ENCODE measurements at places on chromosomes 5 and 9.
A peak's percentile ranks its signal among the peaks of the same experiment; 100 is the strongest.

GRCh38 chr5:178141550-178141949, 10.7 kb downstream of the RMND5B start:
- no peak for DNase-seq

- DNase-seq = peak; percentile 85
Observed at GRCh38 chr5:151447174-151448037, at the start of gene SLC36A1. Gene SLC36A1 (plus strand): TSS chr5:151447603. CDS start chr5:151458793, 11,190 bp downstream.

- no peak for DNase-seq
Observed at GRCh38 chr5:150108711-150109514, 22.6 kb upstream of the CSF1R start.

GRCh38 chr5:170070556-170071412, 34.9 kb upstream of the FOXI1 start:
- no peak for DNase-seq

DNA sequence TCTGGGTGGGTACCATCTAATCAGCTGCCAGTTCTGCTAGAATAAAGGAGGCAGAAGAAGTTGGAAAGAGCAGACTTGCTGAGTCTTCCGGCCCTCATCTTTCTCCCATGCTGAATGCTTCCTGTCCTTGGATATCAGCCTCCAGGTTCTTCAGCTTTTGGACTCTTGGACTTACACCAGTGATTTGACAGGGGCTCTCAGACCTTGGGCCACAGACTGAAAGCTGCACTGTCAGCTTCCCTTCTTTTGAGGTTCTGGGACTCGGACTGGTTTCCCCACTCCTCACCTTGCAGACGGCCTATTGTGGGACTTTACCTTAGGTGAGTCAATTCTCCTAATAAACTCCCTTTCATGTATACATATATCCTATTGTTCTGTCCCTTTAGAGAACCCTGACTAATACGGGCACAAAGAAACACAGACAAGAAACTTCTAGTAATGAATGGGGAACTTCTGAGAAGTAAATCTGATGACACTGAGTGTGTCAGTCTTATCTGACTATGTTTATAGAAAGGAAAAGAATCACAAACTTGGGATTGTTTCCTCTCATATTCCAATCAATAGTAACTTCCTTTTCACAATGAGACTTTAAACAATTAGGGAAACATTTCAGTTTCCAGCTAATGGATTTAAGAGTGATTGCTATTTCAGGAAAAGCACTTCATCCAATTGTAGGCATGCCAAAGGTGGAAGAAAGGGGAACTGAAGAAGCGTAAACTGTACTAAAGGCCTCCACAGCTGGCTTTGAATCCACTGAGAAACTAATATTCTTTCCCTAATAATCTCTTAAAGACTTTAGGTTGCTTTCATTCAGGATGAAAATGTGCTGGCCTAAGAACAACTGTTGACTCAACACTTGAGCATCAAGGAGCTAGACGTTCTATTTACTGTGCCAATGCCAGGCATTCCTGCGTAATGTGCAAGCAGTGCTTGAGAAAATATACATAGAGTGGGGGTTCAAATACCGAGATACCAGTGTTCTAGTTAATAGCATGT, 127.9 kb upstream of the PTGER4 start:
- DNase-seq = no peak

GRCh38 chr9:84189904-84190303, 150.7 kb downstream of the SLC28A3 start:
- DNase-seq = no peak

GRCh38 chr5:88672644-88673252, 210.2 kb downstream of the MEF2C start:
- no peak for DNase-seq

GRCh38 chr9:91642771-91643170, 219.1 kb upstream of the NFIL3 start:
- DNase-seq = no peak

GRCh38 chr5:54626407-54626806, 108.8 kb downstream of the SNX18 start:
- DNase-seq = no peak

DNA sequence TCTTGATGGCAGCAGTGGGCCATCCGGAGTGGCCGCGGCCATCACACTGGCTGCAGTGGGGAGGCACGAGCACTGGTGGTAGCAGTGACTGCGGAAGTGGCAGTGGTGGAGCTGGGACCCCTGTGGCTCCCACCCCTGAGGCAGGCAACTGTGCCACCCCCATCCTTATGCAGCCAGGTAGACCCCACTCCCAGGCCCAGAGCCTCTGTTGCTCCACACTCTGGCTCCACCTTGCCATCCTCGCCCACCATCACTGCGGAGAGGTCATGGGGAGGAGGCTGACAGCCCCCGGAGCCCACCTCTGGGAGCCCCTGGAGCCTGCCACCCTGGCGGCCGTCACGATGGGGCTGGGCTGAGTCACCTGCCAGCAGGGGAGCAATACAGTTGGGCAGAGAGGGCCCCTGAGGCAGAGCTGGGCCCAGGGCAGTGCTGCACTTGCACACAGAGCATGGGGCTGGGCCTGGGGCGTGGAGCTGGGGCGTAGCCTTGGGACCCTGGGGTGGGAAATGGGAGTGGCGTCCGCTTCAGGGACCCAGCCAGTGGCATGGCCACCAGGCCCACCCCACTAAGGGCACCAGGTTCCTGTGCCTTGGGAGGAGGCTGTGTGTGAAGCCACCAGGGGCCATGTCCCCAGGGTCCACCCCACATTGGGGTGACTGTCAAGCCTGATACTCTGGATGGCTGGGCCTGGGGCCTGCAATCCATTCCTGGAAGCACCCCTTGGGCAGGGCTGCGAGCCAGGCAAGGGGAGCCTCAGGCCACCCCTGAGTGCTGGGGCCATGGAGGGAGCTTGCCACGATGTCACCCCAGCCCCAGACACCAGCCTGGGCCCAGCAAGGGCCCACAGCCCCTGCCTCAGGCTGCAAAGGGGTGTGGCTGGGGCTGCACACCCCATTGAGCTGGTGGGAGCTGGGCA, 7.7 kb downstream of the AMBP start:
- DNase-seq = no peak

- DNase-seq = no peak
Observed at GRCh38 chr9:14313378-14313940, 482 bp downstream of the NFIB start.

GRCh38 chr9:113238859-113239232, 17.5 kb downstream of the SLC31A1 start:
- DNase-seq = no peak

GRCh38 chr5:133142782-133143181, 91.0 kb downstream of the HSPA4 start:
- no peak for DNase-seq

GRCh38 chr9:95809686-95810085, 65.8 kb upstream of the ERCC6L2 start:
- DNase-seq = no peak

- no peak for DNase-seq
Observed at GRCh38 chr5:154276973-154277331, 86.4 kb downstream of the GALNT10 start.

DNA sequence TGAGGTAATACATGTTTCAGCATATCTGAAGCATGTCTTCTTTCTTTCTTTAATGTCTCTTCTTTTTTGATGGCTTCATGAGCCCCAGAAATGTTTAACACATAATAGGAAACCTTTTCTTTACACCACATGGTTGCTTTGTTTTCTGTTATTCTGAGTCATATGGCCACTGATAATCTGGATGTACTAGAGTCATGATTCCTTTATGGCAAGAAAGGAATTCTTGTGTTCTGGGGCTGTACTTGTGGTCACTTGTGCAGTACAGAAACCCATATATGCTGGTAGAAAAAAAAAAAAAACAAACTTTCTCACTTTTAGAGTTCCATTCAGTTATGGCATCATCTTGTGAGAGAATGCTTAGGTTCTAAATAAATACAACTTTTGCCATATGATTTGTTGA, 1669.3 kb upstream of the CDH9 start:
- no peak for DNase-seq

DNA sequence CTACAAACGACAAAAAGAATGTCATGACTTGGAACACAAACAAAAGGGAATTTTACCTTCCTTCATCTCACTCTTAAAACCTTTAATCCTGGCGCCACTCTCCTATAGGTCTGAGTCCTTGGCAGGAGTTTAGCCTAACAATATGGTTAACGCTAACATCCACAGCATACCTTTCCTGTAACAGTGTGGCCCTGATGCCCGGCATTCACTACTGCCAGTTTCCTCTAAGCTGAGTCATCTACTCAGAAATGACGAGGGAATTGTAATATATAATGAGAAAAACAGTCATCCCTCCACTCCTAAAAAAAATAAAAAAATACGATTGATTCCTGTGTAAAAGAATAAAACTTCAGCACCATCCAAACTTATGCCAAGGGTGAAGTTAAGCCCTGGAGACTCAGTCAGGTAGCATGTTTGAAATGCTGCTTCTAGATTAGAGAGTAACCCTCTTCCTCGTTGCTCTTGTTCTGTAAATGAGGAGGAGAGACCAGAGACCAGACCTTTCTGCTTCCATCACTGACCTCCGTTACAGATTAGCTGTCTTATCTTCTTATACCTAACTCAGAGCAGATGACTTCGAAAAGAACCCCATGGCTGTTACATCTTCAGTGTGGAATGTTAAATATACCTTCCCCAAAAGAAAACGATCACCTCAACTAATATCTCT, 37.4 kb downstream of the CCDC125 start:
- DNase-seq = no peak

DNA sequence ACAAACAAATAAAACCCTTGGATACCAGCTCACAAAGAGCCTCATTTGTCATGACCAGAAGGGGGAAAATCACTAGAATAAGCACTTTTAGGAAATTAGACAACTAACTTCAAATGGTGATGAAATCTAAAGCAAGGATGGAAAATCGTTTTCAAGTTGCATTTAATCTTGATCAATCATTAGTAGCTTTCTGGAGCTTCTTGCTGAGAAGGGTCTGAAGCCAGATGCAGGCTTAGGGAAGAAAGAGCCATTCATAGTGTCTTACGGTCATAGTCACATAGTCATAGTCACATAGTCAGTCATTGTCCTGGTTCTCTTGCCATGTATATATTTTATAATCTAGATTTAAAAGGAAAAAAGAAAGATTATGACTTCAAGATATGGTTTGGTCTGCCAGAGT, 610.5 kb downstream of the ACTL7B start:
- DNase-seq = no peak

DNA sequence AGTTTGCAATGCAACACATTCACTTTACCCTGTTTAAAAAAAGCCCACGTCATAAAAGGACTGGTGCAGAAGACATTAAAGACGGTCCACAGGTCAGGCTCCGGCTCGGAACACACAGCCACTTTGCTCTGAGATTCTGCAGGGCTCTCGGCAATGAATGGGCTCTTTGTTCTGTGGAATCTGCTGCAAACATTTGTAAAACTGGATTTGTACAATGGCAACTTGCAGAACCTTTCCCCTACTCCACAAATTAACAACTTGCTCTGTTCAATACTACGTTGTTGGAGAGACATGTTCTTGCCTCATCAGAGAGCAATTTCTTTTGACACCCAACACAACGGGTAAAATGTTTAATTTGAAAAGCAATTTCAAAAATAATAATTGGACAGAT, 13.0 kb upstream of the NR5A1 start:
- no peak for DNase-seq

GRCh38 chr5:97541864-97542263, 358.8 kb upstream of the RIOK2 start:
- DNase-seq = no peak

DNA sequence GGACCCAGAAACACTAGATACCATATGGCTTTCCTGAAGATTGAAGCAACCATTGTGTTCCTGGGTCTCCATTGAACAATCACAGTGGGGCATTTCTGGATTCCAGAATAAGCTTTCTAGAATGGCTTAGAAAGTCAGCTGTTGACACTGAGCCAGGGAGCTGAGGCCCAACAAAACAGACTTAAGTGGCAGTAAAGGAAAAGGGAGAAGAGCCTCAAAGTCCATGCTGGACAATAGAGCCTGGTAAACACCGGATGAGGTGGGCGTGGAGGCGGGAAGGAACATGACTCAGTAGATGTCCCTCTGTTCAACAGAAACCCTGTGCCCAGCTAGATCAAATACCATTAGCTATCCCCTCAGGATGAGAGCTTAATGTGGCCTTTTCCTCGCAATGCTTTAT, 14.8 kb downstream of the SPARC start:
- no peak for DNase-seq

- no peak for DNase-seq
Observed at GRCh38 chr5:101904736-101905135, 391.3 kb downstream of the SLCO4C1 start.

- DNase-seq = peak; percentile 4
Observed at GRCh38 chr5:74866596-74867162, 492 bp upstream of the FAM169A start.

DNA sequence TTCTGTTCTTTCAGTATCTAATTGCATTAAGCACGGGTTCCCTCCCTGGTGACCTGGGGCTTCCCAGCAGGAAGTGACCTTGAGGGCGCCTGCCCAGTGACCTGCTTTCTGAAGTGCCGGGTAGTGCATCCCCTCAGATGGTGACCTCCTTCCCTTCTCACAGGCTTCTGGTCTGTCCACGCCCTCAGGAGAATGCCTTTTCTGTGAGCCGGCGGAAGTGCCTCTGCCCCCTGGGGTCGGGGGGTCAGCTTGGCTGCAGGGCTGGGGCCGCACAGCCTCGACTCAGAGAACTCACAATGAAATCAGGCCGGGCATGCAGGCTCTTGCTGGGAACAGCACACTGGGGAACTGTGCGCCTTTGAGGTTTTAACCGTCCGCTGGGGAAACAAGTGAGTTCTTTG, 124.5 kb upstream of the PHYKPL start:
- DNase-seq = no peak

- no peak for DNase-seq
Observed at GRCh38 chr5:142319560-142320429, 5.0 kb downstream of the SPRY4 start.

DNA sequence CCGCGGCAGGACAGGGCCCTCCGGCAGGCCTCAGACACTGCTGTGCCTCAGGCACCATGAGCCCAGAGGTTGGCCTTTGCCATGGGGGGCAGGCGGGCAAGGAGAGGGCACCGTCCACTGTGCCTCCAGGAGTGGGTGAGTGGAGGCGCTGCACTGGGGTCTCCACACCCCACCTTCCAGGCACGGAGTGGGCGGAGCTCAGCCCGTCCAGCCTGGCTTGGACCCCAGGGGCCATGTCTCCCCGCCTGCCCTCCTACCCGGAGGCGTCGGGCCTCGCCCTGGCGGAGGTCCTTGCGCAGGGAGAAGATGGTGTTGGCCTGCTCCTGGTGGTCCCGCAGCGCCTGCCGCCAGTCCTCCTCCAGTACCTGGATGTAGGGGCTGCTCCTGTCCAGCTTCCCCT, 3.4 kb downstream of the CARD9 start:
- no peak for DNase-seq

DNA sequence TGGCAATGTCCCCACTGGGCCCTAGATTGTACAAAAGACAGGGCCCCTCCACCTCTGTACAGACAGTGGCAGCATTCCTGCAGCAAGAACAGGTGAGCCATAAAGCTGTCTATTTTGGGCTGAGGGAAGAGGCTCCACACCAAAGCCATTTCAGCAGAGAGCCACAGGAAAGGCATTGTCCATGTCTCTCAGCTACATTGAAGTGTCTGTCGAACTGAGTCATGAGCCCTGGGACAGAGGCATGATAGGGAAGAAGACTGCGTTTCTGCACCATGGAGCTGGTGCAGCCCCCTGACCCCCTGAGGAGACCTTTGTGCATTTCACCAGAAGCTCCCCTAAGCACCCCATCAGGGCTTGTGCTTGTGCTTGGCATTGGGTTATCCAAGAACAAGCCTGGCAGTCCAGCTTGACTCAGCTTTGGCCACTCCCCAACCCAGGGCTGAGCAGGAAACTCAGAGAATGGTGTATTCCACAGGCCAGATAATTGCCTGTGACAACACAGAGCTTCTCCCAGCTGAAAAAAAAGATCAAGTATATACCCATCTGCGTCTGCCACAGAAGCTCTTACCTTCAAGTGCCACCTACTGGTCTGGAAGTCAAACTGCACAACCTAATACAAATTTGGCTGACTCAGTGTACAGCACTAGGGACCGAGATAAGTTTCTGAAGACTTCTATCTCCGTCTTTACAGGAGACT, 5.9 kb upstream of the FRMD3 start:
- DNase-seq = no peak

Data from stimulated activated CD4-positive, alpha-beta T cell treated with anti-CD3 and anti-CD28 coated beads, Interleukin-15, amount 100 ng/mL, for 1 hour (primary cell).